ENCODE measurements at places on chromosomes 4 and X. TPM values are rescaled to one million over a fixed set of nuclear protein-coding genes. Genes with fewer than 3 reads are reported as not detected.

ELMOD2 gene
- total RNA-seq, result 18.3 TPM

TMEM35A gene
- 0.11 TPM for total RNA-seq

PNMA5 gene
- total RNA-seq, result not detected

GRCh38 chr4:158543191-158543590, 21.5 kb downstream of the RXFP1 start:
- DNase-seq, result no peak

GRCh38 chr4:185895866-185896265, 83.9 kb upstream of the SORBS2 start:
- DNase-seq, result no peak

UBA1 gene
- 160 TPM for total RNA-seq

DNA sequence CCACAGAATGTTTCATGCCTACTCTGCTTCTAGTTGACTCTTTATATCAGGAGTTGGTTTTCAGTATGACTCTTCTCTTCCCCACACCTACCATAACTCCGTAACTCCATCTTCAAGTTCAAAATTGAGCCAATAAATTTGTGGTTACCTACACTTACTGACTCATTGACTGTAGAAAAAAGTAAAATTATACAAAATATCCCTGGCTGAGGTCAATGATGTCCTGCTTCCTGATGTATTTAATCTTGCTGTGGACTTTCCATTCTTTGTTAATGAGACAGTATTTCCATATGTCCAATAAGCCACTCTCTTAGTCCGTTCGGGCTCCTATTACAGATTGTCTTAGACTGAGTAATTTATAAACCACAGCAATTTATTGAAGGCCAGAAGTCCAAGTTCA, 9.9 kb upstream of the NLGN4X start:
- no peak for DNase-seq

- no peak for DNase-seq
These were observed 145.8 kb downstream of the IL15 start for GRCh38 chr4:141782205-141782604.

GRCh38 chrX:41909068-41909467, 14.3 kb downstream of the CASK start:
- DNase-seq, result no peak

DNA sequence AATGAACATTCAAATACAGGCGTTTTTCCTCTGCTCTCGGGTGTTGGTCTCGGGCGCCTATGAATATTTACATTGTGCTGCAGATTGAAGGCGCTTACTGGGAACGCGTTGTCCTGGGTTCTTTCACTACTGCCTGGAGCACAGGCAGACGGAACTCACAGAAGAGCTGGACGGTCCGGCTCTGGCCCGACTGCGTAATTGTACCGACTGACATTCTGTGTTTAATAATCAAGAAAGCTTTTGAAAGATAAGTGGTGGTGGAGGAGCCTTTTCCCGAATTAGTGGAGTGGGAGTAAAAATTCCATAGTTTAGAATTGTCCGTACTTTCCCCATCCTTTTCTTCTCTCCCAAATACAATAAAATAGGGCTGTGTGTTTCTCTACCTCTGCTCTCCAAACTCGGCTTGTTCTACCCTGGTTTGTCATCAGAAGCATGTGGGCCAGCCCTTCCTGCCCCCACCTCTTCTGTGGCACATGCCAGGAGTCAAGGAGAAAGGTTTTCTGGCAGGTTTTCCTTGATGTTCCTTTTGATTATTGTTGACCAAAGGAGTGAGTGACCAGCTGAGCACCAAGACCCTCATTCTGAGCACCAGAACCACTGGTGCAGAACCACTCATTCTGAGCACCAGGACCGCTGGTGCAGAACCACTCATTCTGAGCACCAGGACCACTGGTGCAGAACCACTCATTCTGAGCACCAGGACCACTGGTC, 2.3 kb downstream of the FHDC1 start:
- DNase-seq, result no peak

- no peak for DNase-seq
These were observed 175.4 kb downstream of the SH3BGRL start for GRCh38 chrX:81377329-81377728.

Data from cardiac septum (tissue), 1 donor.